NCI-H1048 (cell line): ENCODE measurements at places on chromosomes 3 and 15.

- no peak for DNase-seq
These were observed 49.1 kb upstream of the LIMD1 start for GRCh38 chr3:45545476-45545875.

DNA sequence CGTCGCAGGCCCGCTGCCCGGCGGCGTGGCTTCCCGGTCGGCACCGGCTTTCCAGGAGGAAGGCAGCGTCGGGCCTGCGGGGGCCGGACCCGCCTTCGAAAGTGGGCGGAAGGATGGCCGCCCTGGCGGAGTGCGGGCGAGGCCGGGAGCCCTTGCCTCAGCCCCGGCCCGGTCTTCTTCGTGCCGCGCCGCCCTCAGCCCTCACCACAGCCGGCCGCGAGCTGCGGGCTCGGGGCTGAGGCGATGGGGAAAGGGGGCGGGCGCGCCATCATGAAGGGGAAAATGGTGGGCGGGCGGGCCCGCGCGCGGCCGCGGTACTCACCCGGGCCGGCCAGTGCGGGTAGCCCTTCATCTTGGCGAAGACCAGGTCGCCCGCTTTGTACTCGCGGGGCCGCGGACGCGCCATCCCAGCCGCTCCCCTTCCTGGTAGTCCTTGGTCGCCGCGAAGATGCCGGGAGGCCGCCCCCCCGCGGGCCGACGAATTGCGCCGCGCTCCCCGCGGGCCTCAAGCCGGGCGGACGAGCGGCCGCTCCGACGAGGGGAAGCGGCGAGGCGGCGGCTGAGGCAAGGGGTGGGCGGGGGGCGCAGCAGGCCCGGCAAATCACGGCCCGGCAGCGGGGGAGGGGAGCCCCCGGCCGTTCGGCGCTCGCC lies 489 bp downstream of the HDGFL3 start:
- DNase-seq: no peak

- DNase-seq: no peak
These were observed 850 bp downstream of the SUCLG2 start for GRCh38 chr3:67653425-67654098.

DNA sequence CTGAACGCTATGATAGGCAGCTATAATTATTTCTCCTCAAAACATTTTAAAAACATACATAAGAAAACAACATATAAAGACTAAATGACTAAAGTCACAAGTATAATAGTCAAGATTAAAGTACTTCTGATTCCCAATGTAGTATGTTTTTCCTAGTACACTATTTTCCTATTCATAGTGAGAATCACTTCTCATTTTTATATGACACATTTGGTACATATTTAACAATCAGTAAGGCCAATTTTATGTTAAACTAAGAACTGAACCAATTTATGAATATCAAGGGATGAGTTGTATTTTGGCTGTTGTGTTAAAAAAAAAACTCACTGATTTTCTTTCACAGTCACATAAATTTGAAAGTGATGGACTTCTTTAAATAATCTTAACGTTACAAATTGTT lies 79.7 kb downstream of the DENND4A start:
- DNase-seq: no peak

DNA sequence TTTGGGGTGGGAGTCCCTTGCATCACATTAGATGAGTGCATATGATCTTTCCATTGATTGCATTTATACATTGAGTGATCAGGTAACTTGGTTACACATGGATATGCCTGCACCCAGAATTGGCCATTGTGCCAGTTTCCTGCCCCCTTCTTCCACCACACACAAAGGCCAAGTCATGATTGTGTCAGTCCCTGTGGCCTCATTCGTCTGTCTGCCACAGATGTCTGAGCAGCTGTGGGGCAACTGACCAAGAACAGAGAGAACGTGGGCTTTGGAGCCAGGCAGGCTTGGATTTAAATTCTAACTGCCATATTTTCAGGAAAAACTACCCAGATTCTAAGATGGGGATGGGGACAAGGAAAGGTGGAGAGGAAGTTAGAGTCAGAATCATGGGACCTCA lies 27.0 kb downstream of the CCNL1 start:
- DNase-seq: no peak

DNA sequence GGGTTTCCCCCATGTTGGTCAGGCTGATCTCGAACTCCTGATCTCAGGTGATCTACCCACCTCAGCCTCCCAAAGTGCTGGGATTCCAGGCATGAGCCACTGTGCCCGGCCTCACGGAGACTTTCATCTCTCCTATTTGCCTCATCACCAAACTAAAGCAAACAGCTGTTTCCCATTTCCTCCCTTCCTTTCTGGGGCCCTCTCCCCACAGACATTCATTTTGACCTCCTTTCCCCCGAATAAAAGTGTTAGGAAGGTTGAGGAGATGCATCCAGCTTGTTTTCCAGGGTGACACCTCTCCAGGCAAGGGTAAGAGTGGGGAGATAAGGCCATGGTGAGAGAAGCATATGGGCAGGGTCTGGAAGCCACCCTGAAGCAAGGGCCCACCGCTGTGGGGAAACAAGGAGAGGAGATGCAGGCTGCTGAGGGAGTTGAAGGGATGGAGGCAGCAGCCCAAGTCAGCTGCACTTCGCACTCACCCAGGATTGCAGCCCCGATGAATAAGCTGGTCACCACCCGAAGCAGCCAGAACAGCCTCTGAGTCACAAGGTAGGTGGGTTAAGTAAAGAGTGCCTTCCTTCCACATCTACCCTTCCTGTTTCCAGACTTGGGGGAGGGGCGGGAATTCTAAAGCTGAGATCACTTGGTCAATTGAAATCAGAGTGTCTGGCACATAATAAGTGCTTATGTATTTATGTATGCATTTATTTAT lies 7.7 kb downstream of the DUOXA2 start:
- DNase-seq: no peak

DNA sequence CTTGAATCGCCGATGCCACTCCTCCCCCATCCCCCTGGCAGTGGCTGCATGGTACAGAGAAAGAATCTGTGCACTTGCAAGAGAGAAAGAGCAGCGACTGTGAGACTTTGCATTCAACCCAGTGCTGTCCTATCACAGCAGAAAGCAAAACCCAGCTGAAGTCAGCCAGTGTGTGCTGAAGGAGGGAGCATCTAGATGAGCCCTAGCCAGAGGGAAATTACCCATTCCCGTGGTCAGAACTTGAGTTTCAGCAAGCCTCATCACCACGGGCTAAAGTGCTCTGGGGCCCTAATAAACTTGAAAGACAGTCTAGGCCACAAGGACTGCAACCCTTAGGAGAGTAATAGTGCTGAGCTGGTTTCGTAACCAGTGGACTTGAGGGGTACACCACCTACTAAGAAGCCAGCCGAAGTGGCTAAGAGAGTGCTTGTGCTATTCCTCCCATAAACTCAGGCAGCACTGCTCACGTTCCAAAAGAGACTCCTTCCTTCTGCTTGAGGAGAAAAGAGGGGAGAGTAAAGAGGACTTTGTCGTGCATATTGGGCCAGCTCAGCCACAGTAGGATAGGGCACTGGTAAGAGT lies 15.2 kb upstream of the PIK3R4 start:
- no peak for DNase-seq

GRCh38 chr15:101149864-101150722 lies 101.8 kb downstream of the CHSY1 start:
- DNase-seq: no peak

- DNase-seq: no peak
These were observed 79.5 kb upstream of the POMGNT2 start for GRCh38 chr3:43185274-43185982.
